NCI-H2171 (cell line): ENCODE measurements at places on chromosomes 4 and X.

DNA sequence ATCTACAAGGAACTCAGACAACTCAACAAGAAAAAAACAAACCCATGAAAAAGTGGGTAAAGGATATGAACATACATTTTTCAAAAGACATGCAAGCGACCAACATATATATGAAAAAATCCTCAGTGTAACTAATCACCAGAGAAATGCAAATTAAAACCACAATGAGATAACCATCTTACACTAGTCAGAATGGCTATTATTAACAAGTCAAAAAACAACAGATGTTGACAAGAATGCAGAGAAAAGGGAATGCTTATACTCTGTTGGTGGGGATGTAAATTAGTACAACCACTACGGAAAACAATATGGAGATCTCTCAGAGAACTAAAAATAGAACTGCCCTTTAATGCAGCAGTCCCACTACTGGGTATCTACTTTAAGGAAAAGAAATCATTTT, 12.1 kb downstream of the NIPAL1 start:
- no peak for DNase-seq

- DNase-seq, result no peak
These were observed 30.3 kb downstream of the OTC start for GRCh38 chrX:38382663-38383062.

DNA sequence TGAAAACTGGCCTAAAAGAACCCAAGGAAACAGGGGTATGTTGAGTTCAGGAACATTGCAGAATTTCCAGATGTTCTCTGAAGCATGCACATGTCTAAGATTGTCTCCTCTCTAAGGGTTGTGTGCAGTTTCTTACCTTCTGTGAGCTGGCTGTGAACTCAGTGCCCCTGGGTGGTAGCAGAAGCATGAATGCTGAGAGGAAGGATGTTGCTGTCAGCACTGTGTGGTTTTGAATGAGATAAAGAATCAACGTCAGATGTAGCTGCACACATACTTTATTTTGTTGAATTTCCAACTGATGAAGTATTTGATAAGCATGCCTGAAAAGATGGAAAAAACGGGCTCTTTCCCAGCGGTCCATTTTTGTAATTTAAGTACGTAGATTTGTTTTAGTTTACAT, 23.8 kb upstream of the CD38 start:
- no peak for DNase-seq

DNA sequence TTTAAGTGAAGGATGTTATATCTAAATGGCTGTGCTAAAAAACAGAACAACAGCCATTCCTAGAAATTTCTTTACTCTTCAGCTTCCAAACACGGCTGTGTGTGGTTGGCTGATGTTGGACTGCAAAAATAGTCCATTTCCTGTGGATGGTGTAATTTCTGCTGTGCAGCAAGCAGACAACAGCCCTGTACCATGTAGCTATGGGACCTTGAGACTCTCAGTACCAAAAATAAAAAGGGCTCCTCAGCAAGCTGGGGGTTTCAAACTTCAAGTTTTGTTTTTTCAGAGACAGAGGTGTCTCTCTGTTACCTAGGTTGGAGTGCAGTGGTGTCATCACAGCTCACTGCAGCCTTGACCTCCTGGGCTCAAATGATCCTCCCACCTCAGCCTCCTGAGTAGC, 18.1 kb downstream of the CD40LG start:
- DNase-seq, result no peak

- DNase-seq, result no peak
These were observed 150.5 kb downstream of the ARSF start for GRCh38 chrX:3191796-3192195.

DNA sequence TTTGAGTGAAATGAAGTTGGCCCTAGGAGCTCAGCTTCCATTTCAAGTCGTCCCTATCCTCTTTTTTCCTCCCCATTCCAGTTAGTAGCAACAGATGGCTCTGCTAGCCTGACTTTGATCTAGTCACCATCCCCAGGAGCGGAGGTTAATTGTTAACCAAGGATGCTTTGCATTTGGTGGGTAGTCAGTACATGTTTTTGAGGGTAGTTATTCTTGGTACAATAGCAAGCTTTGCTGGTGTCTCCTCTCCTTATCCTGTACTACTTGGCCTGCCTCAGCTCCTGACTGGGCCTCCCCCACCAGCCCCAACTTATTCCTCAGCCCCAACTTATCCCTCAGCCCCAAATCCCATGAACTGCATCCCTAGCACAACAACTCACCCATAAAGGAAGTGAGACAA, 14.8 kb upstream of the RTL5 start:
- DNase-seq, result no peak

GRCh38 chrX:115561605-115562479, 868 bp downstream of the PLS3 start:
- DNase-seq, result no peak

- DNase-seq, result no peak
These were observed 325.3 kb upstream of the RASGEF1B start for GRCh38 chr4:81796790-81797528.

GRCh38 chr4:168483811-168484210, 3.5 kb upstream of the DDX60L start:
- no peak for DNase-seq

- no peak for DNase-seq
These were observed 69.6 kb downstream of the KIT start for GRCh38 chr4:54727346-54727745.

- DNase-seq, result no peak
These were observed 62.4 kb downstream of the ANAPC10 start for GRCh38 chr4:145035494-145036136.

- no peak for DNase-seq
These were observed 27.4 kb downstream of the KLF3 start for GRCh38 chr4:38691251-38692008.

DNA sequence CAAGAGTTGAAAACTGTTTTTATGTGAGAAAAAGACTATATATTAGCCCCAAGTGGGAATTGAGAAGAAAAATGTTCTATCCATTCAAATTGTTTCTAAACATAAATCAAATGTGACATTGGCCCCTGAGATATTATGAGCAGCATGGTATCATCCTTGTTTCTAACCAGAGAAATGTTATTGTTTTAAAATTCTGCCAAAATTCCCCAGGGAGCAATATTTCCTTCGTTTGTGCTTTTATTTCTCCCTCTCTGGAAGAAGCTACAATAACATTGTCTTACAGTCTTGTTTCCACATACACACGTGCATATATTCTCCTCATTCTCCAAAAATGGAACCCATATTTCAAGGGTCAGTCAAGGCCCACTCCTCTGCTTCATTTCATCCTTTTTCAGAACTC, 46.7 kb downstream of the MAGEB17 start:
- no peak for DNase-seq

DNA sequence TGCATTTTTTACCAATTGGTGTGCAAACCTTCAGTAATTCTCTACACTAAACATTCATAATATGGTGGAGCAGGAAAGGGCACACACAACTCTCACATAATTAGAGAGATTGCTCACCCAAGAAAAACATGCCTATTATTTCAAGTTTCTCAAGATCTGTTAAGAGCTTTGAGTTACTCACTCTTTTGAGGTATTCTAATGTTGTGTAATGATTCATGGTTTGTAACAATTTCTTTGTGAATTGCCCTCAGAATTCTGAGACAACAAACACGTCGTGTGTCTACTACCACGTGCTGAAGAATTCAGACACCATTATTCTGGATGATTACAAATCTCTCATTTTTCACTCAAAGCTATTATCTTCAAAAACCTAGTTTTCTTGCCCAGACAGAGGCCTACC, 82.8 kb downstream of the PDGFC start:
- DNase-seq, result no peak

DNA sequence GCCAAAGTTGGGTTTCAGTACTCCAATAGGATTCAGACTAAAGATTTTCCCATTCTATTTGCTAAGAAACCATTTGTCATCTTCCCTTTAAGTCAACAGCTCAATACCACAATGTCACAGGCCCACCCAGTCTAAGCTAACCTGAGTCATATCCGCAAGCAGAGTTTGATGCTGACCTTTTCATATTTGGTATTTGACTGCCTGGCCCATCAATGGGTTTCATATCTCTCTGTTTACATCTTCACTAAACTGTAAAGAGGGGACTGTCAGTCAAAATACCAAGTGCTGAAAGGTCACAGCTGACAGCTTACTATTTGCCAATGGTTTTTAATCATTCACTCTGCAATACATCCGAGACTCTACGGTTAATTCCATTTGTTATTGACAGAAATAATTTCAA, 707.5 kb upstream of the ACTRT1 start:
- no peak for DNase-seq
